Stimulated activated CD4-positive, alpha-beta T cell treated with anti-CD3 and anti-CD28 coated beads, TNF-alpha, amount 100 ng/mL, for 24 hours (primary cell): ENCODE measurements at places on chromosomes 12 and 14.

GRCh38 chr12:27244689-27245488, 803 bp downstream of the STK38L start:
- DNase-seq = no peak

DNA sequence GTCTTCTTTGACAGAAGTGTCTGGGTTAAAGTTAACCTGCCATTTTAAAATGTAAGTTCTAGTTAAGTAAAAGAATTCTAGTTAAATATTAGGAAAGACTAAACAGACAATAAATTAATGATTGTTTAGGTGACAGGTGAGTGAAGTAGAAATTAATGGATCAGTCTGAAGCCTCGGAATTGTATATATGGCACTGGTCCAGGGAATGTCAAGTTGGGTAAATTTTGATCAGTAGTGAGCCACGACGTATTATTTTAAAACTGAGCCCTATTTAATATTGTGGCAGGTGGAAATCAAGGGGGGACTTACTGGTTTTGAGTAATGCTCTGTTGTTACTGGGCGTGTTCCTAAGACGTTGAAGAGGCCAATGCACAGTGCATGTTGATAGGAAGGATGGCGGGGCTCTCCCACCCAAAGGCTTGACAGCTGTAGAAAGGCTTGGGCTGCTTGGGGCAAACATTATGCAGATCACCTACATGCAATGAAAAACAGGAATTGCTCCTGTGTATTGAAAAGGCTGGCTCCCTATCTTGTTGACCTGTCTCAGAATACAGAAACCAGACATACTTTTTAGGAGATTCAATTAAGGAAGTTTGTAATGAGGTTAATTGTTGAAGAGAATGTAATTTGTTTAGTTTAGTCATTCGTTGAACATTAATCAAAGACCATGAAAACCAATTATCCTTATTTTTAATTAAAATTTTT, 5.9 kb upstream of the PPFIBP1 start:
- DNase-seq = no peak

DNA sequence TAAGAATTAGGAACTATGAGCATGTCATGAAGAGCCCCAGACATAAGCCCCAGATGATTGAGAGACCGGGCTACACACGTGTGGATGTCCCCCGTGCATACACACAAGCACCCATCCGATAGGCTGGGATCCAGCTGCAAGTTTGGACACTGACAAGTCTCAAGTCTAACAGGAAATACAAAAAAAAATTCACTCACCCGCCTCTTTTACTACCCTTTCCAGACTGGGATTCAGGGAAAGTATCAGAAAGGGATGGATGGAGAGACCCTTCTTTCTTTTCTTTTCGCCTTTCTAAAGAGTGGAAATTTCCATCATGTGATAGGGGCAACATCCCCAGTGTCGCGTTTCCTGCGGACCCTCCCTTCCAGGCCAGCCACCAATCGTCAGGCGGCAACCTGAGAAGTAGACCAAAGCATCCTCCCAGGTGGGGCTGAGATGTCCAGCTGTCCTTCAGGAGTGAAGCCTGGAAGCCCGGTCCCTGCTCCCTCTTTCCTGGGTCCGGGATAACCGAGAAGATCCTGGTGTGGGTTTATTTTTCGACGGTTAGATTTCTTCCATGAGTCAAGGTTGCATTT, 6.4 kb upstream of the SLC38A4 start:
- no peak for DNase-seq

- no peak for DNase-seq
Measured at GRCh38 chr12:47772094-47772660, 861 bp upstream of the SLC48A1 start.
